ENCODE measurements at places on chromosomes 5 and 9. TPM values are rescaled to one million over a fixed set of nuclear protein-coding genes. Genes with fewer than 3 reads are reported as not detected.
A peak's percentile ranks its signal among the peaks of the same experiment; 100 is the strongest.

Gene PCDHB11
- total RNA-seq: 0.58 TPM

Gene SLC22A4
- 25.0 TPM for total RNA-seq

Gene OGN
- not detected for total RNA-seq

Gene LCN15
- not detected for total RNA-seq

Gene PCDH1
- 479 TPM for total RNA-seq

- no peak for DNase-seq
Observed at GRCh38 chr5:31617867-31618266, 21.1 kb upstream of the PDZD2 start.

DNA sequence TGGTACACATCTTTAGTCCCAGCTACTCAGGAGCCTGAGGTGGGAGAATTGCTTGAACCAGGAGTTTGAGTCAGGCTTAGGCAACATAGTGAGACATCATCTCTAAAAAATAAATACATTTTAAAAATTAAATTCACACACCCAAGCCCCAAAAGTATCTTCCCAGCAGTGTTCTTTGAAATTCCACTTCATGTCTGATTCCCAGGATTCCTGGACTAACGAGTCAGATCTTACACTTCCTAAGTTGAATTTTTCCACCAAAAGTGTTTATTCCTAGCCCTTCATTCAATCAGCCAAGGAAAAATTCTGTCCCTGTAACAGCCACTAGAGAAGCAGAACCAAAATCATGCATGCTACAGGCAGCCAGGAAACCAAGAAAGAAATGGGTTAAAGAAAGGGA is 970.9 kb downstream of the EFNA5 start:
- DNase-seq: no peak

DNA sequence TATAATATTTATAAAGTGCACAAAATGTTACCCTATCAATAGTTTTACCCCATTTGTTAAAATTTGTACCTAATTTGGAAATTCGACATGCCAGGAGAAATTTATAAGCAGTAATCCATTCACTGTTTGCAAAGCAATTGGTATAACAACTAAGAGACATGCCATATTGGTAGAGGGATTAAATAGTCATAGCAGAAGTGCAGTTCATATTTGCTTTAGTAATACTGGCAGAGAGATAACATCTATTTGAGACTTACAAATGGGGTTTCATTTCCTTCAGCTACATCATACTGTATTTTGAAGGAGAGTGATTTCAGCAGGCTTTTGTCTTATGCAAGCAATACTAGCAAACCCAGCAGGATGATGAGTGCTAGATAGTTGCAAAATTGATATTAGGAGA is 610.4 kb upstream of the CDH10 start:
- no peak for DNase-seq

DNA sequence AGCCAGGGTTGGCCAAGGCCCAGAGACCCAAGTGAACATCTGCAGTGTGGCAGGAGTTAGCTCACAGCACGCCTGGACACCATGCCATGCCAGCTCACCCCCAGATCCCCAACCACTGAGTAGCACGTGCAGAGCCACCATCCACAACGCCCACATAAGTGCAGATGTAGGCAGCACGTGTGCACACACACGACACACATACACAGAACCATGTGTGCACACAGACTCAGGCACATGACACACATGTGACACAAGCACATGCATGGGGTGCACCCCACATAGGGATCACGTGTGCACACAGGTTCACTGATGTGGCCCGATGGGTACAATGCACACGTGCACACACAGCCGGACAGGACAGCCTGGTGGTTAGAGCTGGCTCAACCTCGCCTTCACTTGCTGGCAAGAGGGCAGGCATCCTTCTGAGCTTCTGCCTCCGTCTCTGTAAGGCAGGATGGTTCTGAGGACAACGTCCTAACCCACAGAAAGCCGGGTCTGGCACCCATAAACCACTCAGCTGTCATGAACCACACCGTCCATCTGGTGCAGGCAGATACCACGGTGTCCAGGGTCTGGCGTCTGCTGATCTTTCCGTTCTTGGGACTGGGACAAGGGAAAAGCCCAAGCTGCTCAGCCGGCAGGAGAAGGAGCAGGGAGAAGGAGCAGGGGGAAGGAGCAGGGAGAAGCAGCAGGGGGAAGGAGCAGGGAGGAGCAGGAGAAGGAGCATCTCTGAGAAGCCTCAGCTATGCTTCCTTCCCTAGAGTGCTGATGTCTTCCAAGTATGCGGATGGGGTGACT is 12.0 kb downstream of the LRRC26 start:
- no peak for DNase-seq

DNA sequence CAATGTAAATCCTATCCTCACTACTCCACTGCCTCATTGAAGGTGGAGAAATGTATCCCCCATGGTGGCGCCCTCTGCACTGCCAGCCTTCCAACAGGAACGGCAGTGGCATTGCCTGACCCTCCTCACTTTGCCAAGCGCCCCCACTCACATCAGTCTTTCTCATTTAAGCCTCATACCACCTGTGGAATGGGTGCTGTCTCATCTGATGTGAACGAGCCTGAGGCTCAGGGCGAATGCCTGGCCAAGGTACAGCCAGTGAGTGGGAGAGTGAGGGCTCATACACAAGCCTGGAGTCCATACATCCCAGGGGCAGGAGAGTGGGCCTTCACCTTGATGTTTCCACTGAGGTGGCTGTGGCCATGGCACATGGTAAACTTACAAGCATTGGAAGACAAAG is 10.3 kb downstream of the F2RL2 start:
- no peak for DNase-seq

- no peak for DNase-seq
Observed at GRCh38 chr5:82234885-82235284, 43.3 kb downstream of the RPS23 start.

DNA sequence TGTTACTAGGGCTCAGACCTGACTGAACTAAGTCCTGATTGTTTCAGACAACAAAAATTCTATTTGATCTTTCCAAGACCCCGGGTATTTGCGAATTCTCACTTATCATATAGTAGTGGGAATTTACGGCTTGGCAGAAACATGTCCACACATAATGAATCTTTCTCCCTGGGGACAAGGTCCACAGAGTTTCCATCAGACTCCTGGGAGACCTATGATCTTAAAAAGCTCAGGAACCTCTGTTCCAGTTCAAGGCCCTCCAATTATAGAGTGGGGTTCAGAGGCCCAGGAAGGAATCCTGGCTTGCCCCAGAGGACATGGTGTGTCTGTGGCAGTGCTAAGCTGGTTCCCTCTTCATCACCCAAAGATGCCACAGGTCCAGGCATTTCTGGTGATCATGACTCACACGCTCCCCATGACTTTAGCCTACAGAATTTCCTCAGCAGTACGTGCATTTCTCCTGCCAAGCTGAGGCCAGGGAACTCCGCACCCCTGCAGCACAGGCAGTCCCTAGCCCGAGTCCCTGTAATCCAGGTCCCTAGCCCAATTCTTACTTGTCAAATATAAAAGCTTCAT is 12.6 kb downstream of the RAPGEF1 start:
- DNase-seq: no peak

- no peak for DNase-seq
Observed at GRCh38 chr9:36822201-36822600, 211.9 kb downstream of the PAX5 start.

- no peak for DNase-seq
Observed at GRCh38 chr9:5511935-5512580, 1.7 kb downstream of the PDCD1LG2 start.

DNA sequence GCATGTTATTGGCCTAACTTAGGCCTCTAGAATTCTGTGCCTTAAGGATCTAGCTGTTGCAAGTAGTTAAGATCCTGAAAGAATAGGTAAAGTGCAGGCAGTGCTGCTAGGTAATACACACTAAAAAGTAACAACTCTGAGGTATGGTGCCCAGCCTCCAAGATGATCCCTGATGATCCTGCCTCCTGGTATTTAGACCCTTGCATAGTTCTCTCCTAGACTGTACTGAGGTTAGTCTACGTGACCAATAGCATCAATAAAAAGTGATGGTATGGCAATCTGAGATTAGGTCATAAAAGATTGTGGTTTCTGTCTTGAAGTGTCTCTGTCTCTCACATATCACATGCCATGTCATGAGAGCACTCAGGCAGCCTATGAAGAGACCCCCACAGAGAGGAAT is 9.2 kb downstream of the TSTD2 start:
- no peak for DNase-seq

DNA sequence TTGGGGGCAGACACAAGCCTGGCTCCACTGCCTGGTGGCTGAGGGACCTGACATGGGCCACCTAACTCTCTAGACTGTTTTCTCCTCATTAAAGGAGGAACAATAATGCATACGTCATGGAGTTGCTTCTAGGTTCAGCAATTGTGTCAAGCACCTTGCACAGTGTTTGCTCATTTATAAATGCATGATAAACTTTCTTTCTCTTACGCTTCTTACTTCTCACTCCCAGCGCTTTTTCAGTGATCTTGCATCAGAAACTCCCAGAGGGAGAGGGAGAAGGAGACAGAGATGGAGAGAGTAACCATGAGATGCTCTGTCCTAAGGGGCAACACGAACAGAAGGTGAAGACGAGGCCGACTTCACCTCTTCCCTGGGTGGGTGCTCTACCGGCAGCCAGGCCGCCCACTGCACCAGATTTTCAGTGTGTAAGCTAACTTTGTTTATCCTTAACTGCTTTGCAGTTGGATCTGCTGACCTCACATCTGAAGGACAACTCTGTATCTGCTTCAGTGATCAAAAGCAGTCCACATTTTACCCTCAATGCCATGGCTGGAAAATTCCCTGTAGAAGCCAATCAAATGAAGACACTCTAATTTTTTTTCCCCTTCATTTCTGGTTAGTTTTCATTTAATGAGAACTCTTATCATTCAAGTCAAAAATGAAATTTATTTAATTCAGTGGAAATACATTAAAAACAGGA is 35.3 kb downstream of the MED27 start:
- no peak for DNase-seq

- peak; percentile 90 for DNase-seq
Observed at GRCh38 chr9:21684831-21685362, 117.5 kb upstream of the MTAP start.

- DNase-seq: no peak
Observed at GRCh38 chr9:69121155-69122081, 52.7 kb upstream of the TJP2 start.

- DNase-seq: no peak
Observed at GRCh38 chr9:131666029-131666428, 73.8 kb downstream of the RAPGEF1 start.
